ENCODE measurements at places on chromosomes 2 and 18.

GRCh38 chr18:61797696-61798590 lies 94.9 kb downstream of the RNF152 start:
- no peak for DNase-seq

- DNase-seq = no peak
Measured at GRCh38 chr2:39515273-39515896, 78.3 kb upstream of the MAP4K3 start.

DNA sequence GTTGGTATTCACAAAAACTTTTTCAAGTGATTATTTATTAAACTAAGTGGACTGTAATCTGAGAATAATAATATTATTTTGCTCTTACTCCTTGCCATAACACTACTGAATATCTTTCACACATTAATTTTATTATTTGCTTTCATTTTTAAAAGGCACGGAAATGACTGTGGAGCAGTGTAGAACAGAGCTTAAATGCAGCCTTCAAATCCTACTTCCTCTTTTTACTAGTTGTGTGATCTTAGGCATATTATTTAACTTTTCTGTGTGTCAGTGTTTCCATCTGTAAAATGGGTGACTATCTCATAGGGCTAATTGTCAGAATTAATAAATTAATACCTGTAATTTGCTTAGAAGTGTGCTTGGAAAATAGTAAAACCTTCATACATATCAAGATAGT lies 55.5 kb upstream of the SLC8A1 start:
- no peak for DNase-seq

GRCh38 chr2:89831641-89832498 lies 1140.4 kb downstream of the RPIA start:
- DNase-seq = no peak

GRCh38 chr2:85409845-85410583 lies at the start of gene CAPG:
CAPG (minus strand) TSS chr2:85410366; CDS start chr2:85402145, 8,221 bp downstream.
- no peak for DNase-seq

- DNase-seq = no peak
Measured at GRCh38 chr2:42026272-42026671, 21.5 kb upstream of the PKDCC start.

GRCh38 chr18:45838302-45839070 lies 13.0 kb downstream of the SIGLEC15 start:
- no peak for DNase-seq

GRCh38 chr2:7703543-7704144 lies 786.4 kb downstream of the RNF144A start:
- DNase-seq = no peak

GRCh38 chr2:19020144-19021099 lies 338.0 kb downstream of the OSR1 start:
- DNase-seq = no peak

DNA sequence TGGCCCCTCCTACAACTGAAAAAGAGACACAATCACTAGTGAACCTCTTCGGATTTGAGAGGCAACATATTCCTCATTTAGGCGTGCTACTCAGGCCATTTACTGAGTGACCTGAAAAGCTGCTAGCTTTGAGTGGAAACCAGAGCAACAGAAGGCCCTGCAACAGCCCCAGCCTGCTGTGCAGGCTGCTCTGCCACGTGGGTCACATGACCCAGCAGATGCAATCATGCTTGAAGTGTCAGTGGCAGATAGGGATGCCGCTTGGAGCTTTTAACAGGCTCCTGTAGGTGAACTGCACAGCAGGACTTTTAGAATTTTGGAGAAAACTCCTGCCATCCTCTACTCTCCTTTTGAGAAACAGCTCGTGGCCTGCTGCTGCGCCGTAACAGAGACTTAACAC lies 578.6 kb upstream of the RAB6C start:
- DNase-seq = no peak

DNA sequence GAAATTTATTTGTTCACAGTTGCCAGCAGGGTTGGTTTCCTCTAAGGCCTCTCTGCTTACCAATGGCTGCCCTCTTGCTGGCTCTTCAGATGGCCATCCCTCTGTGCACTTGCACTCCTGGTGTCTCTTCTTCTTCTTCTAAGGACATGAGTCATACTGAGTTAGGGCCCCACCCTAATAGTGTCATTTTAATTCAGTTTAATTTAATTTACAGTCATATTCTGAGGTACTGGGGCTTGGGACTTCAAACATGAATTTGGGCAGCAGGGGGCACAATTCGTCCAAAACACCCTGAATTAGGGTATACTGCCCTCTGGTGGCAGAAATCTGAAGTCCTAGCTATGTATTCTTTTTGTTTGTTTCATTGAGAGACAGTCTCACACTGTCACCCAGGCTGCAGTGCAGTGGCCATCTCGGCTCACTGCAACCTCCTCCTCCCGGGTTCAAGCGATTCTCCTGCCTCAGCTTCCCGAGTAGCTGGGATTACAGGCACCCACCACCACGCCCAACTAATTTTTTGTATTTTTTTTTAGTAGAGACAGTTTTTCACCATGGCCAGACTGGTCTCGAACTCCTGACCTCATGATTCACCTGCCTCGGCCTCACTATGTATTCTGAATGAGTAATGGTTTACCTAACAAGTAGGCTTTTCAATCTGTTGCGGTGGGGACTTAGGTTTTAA lies 19.8 kb downstream of the SLC4A1AP start:
- DNase-seq = peak; percentile 73

DNA sequence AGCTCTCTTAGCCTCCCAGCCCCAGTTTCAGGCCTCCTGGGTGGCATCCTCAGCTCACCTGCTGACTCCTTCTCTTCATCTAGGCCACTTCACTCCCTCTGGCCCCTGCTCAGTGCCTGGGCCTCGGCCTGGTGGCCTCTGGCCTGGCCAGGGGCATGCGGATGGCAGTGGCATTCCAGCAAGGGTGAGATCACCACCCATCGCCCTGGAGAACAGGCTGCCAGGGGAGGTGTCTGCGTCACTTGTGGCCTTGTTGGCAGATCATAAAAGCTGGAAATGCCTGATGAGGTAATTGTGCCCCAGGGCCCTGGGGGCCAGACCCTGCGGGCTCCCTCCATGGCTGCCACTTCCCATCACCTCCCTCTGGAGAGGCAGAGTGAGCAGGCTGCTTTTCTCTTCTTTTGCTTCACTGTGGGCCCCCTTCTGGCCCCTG lies 72.5 kb upstream of the SMAD2 start:
- DNase-seq = no peak

DNA sequence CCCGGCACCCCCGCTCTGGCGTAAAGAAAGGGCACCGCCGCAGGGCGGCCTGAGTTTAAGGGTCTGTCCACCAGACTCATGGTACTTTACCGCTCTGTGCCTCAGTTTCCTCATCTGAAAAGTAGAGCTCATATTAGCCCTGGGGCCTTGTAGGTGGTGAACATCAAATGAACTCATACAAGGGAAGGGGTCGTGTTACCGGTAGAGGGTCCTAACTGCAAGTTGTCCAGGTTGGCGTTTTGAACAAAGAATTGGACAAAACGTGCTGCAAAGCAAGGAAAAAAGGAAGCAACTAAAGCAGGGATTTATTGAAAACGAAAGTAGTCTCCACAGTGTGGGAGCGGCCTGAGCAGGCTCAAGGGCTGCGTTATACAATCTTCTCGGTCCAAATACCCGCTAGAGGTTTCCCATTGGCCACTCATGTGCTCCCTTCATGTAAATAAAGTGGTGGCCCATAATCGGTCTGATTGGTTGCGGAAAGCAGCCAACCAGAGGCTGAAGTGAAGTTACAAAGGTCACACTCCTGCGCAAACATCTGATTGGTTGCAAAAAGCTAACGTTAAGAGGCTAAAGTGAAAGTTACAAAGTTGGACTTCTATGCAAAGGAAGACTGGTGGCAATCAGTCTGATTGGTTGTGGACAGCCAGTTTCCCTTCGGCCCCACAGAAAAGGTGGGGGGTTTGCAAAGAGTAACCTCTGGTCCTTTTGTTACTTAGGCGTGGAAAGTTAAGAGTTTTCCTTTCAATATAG lies 80.7 kb upstream of the LDLRAD4 start:
- DNase-seq = no peak

DNA sequence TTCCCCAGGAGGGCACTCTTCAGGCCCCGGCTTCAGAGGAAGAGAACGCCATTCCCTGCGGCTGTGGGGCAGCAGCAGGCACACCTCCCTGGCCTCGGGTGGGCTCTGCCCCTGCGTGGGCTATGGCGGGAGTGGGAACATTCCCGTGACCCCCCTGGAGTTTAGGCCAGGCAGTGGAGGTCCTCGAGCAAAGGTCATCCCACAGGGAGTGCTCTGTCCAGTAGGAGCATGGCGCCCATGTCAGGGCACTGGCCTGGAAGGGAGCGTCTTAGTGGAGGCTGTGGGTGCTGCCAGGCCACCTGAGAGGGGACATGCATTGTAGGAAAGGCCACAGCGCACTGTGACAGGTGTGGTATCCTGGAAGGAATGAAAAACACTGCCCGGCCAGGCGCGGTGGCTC lies 9.2 kb upstream of the NFATC1 start:
- DNase-seq = no peak

DNA sequence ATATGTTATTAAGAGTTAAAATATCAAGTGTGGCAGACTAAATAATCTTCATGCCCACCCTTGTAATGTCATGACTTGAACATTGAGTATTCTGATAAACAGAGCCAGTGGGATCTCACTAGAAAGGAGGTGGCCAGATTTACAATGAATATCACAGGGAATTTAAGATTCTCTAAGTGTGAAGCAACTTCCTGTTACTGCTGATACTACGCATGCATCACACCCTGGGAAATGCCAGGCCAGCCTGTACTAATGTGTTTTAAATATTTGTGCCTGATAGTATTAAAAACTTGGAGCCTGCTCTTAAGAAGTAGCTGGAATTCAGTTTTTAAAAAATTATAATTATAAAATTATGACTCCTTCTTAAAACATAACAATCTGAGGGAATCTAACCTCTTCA lies 148.3 kb downstream of the LAMA3 start:
- no peak for DNase-seq

Data from caudate nucleus (tissue), 63 donors.